AML-193 (cell line): ENCODE measurements at places on chromosomes 12 and 14.

- no peak for DNase-seq
Observed at GRCh38 chr14:69094481-69094880, 58.4 kb downstream of the DCAF5 start.

- no peak for DNase-seq
Observed at GRCh38 chr12:116544656-116545055, 14.5 kb upstream of the MAP1LC3B2 start.

GRCh38 chr14:33542338-33543287 lies 408.3 kb downstream of the EGLN3 start:
- DNase-seq, result no peak

DNA sequence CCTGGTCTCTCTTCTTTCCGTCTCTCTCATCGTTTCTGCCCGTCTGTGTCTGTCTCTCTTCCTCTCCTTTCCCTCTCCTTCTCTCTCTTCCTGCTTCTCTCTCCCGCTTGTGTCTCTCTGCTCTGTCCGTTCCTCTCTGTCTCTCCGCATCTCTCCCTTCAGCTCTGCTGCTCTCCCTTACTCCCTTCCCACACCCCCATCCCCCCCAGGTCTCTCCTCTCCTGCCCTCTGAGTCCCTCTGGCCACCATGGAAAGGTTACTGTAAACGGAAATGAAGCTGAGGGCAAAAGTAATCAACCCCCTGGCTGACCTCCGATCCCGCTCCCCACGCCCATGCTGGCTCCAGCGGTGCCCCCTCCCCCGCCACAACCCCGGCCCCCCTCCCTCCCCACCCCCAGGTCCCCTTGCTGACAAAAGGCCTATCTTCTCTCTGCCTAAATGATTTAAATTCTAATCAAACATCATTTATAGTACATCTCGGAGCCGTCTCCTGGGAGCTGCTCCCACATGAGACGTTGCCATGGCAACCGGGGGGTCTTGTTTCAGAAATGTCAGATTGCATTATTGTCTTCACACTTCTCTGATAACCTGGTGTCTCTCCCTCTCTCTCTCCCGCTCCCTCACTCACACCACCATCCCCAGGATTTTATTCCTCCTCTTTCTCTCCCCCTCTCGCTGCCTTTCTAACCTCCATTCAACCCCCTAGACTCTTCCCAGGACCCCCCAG lies 203.8 kb downstream of the RBM19 start:
- no peak for DNase-seq

- no peak for DNase-seq
Observed at GRCh38 chr12:56160193-56160763, 2.1 kb downstream of the MYL6 start.

DNA sequence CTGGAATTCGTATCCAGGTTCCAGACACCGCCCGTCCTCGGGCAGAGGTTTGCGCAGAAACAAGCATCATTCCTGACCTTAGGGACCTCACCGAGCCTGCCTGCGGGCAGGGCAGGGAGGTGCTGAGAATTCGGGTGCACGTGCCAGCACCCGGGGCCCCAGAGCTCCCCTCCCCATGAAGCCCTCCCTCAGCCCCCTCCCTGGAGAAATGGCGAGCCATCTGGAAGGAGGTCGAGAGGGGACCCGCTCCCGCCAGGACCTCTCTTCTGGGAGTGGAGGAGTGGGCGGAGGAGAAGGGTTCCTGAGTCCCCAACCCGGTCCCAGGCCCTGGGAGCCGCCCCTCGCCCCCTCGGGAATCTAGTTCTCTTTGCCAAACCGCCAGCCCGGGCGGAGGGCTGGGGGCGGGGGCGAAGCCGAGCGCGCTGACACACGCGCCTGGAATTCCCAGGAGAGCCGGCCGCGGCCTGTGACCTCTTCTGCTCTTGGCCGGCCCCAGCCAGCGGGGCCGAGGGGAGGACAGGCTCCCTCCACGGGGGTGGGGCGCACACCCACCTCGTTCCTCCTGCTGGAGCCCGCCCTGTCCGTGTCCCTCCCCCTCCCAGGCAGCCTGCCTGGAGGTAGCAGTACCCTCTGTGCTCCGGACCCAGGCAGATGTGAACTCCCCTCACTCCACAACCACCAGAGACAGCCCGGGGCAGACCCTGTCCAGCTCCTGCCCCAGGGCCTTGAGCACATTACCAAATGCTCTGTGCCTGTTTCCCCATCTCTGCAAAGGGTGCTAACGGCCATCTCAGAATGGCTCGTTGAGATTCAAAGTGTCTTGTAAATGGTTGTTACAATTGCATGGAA lies 23.0 kb upstream of the GPR132 start:
- no peak for DNase-seq

- no peak for DNase-seq
Observed at GRCh38 chr14:102805371-102805891, 28.2 kb downstream of the TRAF3 start.

DNA sequence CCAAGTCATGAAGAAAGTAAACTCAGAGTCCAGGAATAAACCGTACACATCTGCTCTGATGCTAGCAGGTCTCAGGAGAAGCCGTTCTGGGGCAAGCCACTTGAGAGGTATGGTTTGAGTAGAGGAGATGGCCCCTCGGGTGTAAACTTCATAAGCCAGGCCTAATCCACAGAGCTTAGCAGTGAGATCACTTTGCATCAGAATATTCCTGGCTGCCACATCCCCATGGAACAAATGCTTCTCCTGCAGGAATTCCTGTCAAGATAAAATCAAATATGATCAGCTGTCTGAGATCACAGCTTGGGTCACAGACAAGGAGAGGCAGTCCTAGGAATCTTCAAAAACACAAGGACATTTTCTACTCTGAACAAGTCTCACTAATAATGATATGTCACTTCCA lies 11.2 kb upstream of the MAGOHB start:
- DNase-seq, result no peak

DNA sequence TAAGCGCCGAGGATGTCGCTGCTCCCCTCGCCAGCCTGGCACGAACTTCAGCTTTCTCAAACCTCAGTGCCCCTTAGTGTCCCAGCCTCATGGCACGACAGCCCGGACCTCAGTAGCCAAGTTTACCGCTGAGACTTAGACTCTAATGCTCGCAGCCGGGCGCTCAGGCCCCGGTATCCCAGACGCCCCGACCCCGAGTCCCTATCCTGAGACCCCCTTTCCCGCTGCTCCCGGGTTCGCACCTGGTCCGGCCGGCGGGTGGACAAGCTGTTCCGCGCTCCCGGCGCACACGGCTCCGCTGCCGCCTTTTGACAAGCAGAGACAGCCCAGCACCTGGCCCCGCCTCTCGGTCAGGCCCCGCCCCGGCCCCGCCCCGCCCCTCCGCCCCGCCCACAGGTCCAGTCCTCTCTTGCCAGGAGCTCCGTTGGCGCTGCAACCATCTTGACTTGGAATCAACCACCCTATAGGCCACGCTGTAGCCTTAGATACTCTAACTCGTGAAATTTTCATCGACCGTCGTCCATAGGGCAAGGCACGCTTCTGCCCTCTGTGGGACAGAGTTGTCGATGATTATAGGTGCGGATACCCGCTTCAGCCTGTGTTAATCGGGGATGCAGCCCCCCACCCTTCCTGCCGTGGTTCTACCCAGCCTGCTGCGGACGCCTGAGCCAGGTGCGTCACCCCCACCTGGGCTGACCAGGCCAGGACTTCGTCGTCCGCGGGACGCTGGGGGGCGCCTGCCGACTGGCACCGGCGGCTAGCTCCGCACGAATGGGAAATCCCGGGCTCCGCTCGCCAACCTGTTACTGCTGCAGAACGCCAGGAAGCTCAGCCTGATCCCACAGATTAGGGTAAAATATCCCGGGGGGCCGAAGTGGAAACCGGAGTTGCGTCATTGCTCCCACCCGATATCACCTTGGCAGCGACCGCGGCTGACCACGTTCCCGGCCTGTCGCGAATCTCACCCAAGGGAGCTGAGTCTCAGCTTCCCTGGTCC lies at the start of gene VDR:
Gene VDR (minus strand): TSS at position 282 of the 997 bp plus-strand sequence. CDS start 25,881 bp downstream, outside the sequence.
- DNase-seq, result peak; percentile 72

GRCh38 chr14:102927878-102928411 lies 5.5 kb downstream of the AMN start:
- DNase-seq, result peak; percentile 15

DNA sequence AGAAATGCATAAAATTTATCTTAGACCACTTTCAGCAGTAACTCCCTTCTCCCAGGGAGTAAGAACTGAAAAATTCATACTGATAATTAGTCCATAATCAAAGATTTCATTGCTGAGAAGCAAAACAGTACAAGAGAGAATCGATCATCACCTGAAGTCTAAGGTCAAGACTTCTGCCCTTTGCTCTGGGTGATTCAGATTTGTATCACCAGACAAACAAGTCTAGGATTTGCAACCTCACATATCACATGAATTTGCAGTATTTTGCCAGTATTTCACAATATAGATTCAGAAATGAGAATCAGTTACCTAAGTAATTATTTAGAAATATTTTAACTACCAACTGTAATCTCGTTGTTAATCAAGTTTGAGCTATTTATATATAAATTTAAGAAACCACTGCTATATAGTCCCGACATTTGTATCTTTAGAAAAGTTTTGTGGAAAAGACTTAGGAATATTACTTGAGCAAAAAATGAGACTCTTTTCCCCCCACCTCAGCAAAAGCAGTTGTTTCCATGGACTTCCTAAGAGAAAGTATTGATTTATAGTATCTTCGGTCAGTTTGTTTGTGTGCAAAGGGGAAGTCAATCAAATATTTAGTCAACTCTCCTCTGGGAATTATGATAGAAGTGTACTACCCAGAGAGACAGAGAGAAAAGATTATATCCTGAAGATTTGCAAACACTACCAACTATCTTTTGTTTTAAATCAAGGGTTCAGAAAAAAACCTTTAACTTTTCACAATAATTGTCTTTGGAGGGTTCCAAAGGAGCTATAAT lies 840.1 kb downstream of the TRHDE start:
- no peak for DNase-seq

DNA sequence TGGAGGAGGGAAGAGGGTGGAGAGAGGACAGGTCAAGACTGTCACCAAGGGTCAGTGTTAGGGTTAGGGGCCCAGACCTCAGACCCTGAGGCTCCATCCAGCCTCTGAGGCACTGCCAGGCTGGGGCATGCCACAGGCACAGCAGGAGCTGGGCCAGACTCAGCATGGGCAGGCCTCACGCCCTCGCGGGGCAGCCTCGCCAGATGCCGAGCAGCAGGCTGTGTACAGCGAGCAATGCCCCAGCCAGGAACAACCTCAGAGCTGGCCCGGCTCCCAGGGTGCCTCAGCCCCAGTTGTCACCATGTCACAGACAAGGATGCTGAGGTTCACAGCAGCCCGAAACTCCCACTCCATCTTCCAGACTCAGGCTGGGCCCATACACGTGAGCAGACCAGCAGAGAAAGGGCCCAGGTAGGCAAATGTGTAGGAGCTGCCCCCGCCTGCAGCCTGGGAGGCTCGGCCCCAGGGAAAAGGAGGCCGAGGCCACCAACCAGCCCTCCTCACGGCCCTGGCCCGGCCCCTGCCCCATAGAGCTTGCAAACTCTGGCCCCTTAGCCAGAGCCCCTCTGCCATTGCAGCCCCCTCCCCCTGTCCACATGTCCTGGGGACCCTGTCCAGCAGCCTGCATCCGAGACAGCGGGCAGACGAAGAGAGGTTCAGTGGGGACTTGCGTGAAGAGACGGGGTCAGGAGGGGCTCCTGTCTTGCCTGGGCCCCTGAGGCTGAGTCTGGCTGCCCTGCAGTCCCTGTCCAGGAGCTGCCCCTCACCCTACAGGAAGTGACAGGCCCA lies 7.5 kb downstream of the C14orf180 start:
- no peak for DNase-seq

DNA sequence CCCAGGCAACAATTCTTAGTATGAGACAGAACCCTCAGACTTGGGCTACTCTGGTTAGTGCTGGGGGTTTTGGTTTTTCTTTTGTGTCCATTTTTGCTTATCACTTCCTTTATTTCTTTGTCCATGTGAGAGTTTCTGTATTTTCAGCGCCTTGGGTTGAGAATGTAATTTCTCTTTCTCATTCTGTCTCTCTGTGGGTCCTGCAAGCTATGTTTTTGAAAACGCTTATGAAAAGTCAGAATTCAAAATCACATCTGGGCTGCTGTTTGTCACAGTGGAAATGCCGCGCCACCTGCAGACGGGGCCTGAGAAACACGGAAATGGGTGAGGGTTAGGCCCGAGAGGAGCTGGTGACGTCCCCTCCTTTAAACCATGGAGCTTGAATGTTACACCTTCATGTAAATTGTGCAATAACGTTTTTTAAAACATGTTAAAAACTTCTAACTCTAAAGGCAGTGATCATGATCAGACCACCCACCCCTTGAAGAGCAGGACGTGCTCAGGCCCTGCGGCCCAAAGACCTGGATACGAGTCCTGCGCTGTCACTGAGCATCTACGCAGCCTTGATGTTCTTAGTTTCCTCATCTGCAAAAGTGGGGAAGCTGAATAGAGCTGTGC lies 26.1 kb downstream of the JDP2 start:
- no peak for DNase-seq

GRCh38 chr12:53424626-53425514 lies 1.2 kb downstream of the AMHR2 start:
- DNase-seq, result no peak

- no peak for DNase-seq
Observed at GRCh38 chr12:78886719-78887407, 22.3 kb downstream of the SYT1 start.

DNA sequence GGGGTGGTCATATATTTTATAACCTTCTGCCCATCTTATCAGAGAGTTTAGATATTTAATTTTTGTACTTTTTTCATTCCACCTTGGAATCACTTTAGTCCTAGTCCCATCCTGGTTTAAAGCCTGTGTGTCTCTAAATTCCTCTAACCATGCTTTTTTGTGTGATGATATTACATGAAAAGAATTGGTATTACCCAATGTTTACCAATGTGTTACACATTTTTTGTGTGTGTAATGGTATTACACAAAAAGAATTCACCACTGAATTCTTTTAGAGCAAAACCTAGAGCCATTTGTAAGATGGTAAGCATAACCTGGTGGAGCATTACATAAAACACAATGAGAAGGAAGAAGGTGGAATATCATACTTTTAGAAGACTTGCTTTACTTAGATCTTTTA lies 77.5 kb downstream of the FAR2 start:
- no peak for DNase-seq

GRCh38 chr14:95961481-95961880 lies 77.7 kb upstream of the C14orf132 start:
- DNase-seq, result no peak

DNA sequence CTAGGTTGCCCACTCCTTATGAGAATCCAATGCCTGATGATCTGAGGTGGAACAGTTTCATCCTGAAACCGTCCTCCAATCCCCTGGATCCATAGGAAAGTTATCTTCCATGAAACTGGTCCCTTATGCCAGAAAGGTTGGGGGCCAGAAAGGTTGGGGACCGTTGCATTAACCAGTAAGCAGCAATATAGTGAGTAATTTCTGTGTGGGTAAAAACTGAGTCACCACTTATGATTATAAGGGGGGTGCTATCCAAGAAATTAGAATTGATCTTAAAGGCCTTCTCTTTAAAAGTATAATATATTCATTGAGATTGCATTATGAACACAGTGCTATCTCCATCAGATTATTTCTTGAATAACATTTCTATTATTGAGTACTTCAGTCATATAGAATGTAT lies 97.2 kb downstream of the PCNX1 start:
- DNase-seq, result no peak
